ENCODE measurements at places on chromosomes 4 and X.

DNA sequence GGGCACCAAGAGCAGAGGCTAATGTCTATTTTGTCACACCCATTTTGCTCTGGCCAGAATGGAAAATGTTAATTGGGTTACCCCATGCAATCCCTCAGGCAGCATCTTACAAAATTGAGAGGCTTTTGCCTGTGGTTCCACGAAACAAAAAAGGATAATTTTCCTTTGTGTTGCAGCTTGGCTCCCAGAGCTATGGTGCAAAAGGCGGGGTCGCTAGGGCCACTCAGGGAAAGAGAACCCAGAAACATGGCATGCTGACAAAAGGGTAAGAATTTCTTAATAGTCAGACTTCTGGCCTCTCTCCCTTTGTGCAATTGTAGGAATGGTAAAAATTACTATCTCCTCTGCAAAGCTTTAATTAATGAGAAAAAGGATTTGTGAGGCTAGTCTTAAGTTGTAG lies 119.6 kb upstream of the BANK1 start:
- no peak for DNase-seq

DNA sequence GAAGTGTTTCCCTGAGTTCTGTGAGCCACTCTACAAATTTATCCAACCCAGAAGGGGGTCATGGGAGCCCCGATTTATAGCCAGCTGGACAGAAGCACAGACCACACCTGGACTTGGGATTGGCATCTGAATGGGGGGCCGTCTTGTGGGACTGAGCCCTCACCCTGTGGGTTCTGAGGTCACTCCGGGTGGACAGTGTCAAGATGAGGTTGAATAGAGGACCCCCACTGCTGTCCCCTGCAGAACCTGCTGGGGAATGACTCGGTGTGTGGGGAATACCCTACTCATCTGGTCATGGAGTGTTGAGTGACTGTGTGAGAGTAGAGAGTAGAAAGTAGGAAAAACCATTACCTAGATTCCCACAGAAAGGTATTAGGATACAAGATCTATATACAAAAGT lies 67.5 kb downstream of the ZFYVE28 start:
- no peak for DNase-seq

DNA sequence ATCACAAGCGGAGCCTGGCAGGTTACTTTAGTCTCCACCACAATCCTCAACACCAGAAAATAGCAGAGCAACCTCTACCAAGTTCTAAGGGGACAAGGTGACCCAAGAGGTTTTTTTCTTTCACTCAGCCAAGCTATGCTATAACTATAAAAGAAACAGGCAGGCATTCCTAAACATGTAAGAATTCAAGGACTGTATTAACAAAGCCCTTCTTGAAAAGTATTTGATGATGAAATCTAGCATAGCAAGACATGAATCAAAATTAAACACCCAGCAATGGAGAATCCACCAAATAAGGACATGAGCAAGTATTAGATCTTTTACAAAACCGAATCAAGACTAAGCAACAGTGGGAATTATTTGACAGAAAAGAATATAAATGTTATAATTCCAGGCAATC lies 25.7 kb upstream of the C1QTNF7 start:
- no peak for DNase-seq

DNA sequence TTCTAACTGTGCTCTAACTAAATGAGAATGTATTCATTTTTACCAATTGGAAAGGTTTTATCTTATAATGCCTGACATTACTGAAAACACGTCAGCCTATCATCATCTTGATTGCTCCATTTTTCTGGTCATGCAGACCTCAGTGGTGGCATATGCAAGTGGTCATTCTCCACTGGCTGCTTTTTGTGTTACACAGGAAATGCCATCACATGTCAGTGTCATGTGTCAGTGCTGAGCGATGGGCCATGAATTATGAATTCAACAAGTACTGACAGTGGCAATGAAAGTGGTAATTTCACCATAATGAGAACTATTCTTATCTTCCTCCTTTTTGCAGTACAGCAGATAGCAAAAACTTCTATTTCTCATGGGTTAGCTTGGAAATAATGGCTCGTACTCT lies 190.5 kb downstream of the PACRGL start:
- no peak for DNase-seq

DNA sequence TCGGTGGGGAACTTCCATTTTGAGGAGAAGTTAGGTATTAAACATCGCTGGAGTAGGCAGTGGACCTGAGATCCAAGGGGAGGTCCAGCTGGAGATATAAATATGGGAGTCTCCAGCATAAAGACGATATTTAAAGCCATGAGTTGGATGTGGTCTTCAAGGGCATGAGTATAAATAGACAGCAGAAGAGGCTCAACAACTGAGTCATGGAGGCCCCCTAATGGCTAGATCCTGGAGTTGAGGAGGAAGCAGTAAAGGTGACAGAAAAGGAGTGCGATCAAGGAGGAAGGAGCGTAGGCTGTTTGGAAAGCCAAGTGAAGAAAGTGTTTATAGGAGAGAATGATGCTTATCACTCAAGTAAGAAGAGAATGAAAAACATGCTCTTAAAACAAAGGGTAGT lies 18.1 kb upstream of the APBB2 start:
- DNase-seq = no peak

GRCh38 chr4:19999775-20000414 lies 251.8 kb upstream of the SLIT2 start:
- DNase-seq = no peak

GRCh38 chr4:39170301-39170700 lies 12.0 kb upstream of the WDR19 start:
- no peak for DNase-seq

DNA sequence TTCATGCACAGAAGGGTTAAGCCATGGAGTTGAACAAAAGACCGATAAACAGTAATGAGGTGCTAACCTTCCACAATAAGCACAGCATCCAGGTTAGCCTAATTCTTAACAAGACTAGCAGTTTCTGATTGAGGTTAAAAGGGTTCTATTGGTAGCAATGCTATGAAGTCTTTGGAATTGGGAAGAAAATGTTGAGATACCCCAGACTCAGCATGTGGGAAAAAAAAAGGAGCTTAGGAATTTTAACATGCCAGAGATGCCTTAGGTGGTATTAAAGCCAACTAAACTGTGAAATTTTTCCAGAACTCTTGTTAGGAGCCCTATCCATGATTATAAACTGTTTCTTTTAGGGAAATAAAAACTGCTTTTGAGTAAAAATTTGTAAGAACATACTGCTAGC lies 391.7 kb downstream of the GABRG1 start:
- DNase-seq = no peak

Data from NCI-H1048 (cell line).